AG04449 (cell line): ENCODE measurements at places on chromosomes 12 and 14.

- no peak for DNase-seq
Observed at GRCh38 chr12:52662093-52662917, 10.3 kb upstream of the KRT2 start.

- DNase-seq: no peak
Observed at GRCh38 chr14:65794674-65795279, 382.2 kb downstream of the FUT8 start.

DNA sequence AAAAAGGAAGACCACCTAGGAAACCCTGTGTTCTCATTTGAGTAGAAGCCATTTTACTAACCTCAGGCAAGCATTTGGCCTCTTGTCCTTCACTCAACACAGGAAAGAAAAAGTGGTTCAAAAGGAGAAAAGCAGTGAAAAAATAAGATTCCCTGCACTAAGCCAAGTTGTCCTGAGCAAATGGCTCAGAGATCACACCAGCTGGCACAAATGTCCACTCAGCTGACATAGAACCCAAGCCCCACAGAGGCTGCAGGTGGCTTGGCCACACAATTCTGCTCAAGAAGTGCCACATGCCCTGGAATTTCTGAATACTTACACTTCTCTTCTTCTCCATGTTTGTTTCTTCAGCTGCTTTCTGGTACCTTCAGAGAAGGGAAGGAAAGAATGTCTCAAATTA is 52.0 kb downstream of the LIMA1 start:
- DNase-seq: no peak

GRCh38 chr14:55585854-55586253 is 5.8 kb downstream of the KTN1 start:
- no peak for DNase-seq

DNA sequence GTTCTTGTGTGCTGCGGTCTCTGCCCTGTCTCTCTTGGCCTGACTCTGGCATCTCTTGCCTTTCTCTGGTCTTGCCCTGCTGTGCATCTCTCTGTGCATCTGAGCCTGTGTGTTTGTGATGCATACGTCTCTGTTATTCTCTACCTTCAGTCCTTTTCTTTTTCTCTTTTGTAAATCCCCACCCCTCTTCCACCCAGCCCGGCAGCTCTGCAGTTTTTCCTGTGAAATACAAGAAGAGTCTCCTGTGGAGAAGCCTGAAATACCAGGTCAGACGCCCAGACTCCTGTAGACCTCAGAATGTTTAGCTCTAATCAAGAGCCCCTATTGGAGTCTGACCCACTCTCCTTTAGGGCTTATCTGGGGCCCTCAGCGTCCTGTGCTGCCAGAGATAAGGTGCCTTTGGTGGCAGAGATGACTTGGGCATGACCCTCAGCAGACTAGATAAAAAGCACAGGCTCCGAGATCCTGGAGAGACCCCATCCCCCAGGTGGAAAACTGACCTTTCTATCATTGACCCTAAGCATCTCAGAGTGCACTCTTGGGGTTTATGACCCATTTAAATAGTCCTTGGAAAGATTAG is 167.5 kb upstream of the SRRM4 start:
- DNase-seq: no peak

DNA sequence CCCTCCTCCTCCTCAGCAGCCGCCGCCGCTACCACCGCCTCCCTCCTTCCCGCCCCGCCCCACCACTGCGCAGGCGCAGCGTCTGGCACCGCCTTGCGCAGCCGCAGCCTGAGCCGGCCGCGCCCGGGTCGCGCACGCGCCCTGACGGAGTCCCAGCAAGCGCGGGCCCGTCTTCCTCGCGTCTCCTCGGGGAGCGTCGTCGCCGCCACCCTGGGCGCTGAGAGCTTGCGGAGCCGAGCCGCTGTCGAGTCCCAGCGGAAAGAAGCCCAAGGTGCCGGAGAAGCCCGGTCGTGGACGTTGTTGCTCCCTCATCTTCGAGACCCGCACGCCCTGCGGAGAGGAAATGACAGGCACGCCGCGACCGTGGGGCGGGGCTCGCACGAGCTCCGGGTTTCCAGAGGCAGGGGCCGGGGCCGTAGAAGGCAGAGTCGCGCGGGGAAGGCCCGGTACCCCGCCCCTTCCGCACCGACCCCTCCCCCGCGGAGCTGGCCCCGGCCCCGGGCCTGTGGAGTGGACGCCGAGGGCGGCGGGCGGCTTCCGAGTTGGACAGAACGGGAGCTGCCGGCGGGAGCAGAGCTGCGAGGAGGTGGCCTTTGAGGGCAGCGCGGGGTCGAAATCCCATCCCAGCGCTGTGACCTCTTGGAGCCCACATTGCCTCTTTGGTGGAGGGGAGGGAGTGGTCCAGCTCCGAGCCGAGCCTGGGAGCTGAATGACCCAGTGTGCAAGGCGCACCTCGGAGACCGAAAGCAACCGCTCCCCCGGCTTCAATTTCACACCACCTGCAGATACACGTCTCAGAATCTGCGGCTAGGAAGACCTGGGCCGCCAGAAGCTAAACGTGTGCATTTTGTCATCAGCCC is 469 bp upstream of the RAB35 start:
- DNase-seq: peak; percentile 40

DNA sequence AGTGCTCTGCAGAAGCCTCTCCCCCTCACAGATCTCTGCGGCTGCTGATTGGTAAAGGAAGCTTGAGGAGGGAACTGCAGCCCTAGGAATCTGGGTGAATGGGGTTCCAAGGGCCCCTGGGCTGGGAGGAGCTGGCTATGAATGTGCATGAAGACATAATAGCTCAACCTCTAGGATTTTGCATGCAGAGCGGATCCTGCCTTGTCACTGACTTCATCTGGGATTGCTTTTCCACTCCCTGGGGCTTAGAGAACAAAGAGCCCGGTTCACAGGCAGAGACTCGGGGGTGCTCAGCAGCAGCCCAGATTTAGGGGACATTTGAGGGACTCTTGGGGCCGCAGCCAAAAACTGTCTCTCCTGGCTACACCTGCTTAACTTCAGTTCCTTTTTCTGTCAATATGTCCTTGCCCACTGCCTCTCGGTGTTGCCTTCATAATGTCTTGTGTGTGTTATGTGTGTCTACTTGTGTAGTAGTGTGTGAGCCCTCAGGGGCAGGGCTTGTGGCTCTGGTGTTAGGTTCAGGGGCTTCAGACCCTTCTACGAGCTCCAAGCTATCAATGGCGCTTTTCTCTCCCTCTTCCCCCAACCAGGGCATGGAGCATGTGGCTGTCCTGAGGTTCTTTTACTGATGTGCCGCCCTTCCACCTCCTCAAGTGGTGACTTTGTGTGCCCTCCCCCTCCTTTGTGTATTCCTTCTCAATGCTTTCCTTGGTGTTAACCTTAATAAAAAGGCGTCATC is 1.9 kb downstream of the CCDC184 start:
- DNase-seq: no peak
